ENCODE measurements at places on chromosomes 2 and 18.

GRCh38 chr2:8421658-8422449 lies 260.0 kb upstream of the ID2 start:
- DNase-seq = peak; percentile 6

GRCh38 chr2:96291751-96292150 lies 13.6 kb downstream of the SNRNP200 start:
- DNase-seq = no peak

DNA sequence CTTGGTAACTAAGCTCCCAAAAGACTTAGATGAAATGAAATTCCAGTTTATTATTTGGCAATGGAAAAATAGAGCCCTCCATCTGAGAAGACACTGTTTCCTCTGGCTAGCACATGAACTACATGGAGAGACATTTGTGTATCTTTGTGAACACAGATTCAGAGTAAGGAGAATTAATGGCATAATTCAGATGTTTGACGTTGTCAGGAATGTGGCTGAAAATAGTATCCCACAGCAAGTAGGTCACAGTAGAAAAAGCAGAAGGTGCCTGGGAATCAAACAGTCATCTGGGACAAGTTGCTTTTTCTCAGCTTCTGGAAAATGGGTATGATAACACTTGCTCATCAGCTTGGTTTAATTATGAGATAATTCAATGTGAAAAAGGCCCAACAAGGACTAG lies 288.6 kb downstream of the PTPRM start:
- no peak for DNase-seq

GRCh38 chr2:170966648-170967396 lies 37.8 kb downstream of the GORASP2 start:
- peak; percentile 47 for DNase-seq

DNA sequence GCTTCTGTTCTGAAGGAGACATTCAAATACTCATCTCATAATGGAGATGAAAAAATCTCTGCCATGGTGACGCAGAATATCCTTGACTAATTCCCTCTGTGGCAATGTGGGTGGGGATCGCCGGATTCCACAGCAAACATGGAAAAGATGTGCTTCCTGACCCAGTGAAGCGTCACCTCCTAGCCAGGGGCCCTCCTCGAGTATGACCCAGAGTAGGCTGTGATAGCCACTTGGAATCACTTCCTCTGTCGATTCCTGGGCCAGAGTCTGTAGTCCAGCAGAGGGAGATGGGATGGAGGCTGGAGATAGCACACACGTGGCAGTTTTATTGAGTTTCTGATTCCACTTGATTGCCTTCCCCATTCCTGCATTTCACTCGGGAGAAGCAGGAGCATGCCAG lies 36.8 kb downstream of the DRC1 start:
- DNase-seq = no peak
